IMR-90 (cell line): ENCODE measurements at places on chromosomes 3 and 15. TPM values are rescaled to one million over a fixed set of nuclear protein-coding genes. Genes with fewer than 3 reads are reported as not detected.
A peak's percentile ranks its signal among the peaks of the same experiment; 100 is the strongest.

GRCh38 chr3:135860761-135861160, 104.8 kb upstream of the PPP2R3A start:
- DNase-seq: no peak

DNA sequence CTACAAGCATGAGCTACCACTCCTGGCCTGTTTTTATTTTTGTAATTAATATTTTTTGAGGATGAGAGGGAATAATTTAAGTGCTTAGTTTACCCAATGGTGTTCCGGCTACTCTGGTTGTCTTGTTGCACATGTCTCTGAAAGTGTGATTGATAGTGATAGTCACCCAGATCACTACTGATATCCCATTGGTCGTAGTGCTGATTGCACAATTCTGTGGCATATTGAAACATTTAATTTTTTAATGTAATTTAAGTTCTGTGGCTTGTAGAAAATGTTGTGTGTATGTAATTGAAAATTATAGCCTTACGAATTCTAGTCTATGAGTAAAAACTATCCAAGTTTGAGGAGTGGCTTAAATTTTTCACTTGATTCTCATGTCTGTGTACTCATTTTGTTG, 11.9 kb downstream of the ARIH2 start:
- no peak for DNase-seq

GRCh38 chr3:167030082-167030725, 349.9 kb downstream of the ZBBX start:
- DNase-seq: no peak

DNA sequence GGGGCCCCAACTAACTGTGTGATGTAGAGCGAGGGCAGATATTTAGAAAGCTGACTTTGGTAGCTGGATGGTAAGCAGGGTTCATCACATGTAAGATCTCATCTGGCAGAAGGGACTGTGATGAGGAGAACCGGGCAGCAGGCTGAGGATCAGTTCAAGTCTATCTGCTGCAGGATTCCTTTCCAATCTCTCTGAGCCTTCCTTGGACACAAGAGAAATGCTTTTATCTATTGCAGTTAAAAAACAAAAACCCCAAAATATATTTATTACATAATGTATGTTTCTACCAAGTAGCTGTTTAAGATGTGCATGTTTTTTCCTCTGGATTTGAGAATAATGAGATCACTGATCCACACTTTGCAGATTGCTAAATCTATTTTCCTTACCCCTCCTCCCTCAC, 411.5 kb downstream of the RAP2B start:
- DNase-seq: no peak

DNA sequence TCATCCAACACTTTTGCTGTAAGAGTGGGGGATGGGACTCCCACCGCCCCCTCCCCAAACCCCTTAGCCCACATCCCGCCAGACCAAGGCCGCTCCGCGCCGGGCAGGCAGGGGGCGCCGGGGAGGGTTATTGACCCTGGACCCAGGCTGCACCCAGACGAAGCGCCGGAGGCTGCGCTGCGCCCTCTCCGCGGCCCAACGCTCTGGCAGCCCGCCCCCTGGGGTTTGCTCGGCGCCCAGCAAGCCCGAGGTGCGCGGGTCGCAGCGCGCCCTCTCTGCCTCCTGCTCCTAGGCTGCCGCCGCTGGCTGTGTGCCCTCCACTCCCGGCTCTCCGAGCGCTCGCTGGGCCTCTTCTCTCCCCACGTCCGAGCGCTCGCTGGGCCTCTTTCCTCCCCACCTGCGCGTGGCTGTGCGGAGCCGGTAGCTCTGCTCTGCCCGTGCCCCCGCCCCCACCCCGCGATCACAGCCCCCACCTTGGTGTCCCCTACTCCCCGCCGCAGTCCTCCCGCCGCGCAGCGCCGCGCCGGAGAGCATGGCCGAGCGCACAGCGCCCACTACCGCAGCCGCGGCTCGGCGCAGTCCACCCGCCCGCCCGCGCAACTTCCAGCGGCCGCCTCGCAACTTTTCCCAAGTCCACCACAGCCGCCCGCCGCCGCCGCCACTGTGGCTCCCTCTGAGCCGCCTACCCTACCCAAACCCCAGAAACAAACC, 1.2 kb downstream of the MECOM start:
- peak; percentile 57 for DNase-seq

Gene AP3B2
- polyA plus RNA-seq: 0.07 and 0.14 TPM in 2 replicates

Gene CCDC32
- 10.8 and 14.8 TPM in 2 replicates for polyA plus RNA-seq
